ENCODE measurements at places on chromosomes 5 and 9.

- peak overlapping the region; percentile 84 for H3K27ac ChIP-seq
- peaks cover 21% of the 10 kb centered on the region for H3K4me1 ChIP-seq
- H3K27me3 ChIP-seq = no peaks in the 10 kb centered on the region
- no peak for DNase-seq
These were observed 65.2 kb upstream of the PAPPA start for GRCh38 chr9:116088396-116088795.

DNA sequence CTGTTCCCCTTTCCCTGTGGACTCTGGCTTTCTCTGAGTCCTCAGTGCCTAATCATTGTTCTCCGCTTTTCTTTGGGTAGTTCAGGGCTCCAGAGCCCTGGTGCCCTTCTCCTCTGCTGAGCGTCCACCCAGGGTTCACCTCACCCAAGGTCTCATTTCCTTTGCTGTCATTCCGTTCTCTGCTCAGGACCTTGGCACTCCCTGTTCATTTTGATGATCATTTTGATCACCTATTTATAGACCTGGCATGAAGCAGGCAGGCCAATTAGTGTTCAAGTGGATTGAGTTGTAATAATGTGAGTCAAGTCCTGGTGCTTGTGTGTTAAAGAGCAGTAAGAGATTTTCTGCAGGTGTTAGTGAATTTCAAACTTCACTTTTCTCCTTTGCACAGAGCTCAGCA, 3.6 kb downstream of the TRIO start:
- peaks cover 56% of the 10 kb centered on the region for H3K4me1 ChIP-seq
- peak overlapping the region; percentile 79 for H3K27ac ChIP-seq
- peak overlapping the region; percentile 84 for H3K4me3 ChIP-seq
- H3K27me3 ChIP-seq = no peaks in the 10 kb centered on the region

DNA sequence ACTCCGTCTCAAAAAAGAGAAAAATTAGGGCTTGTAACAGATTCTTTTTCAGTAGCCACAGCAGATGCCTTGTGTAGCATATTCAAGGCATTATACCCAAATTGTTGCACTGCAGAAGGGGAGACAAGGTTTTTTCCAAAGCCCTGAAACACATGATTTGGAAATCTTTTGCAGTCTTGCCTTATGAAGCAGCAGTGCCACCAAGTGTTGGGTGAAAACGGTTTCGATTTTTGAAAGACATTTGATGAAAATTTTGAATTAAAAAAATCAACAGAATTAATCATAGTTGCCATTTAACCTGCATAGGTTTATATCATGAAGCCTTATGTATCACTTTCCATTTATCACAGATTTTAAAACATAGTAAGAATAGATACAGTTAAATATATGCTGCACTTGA, 479.5 kb downstream of the TAF11L14 start:
- no peaks in the 10 kb centered on the region for H3K4me1 ChIP-seq
- H3K27ac ChIP-seq = no peak overlapping the region
- peak; percentile 35 for DNase-seq
- no peaks in the 10 kb centered on the region for H3K27me3 ChIP-seq
- H3K36me3 ChIP-seq = no peaks in the 10 kb centered on the region
- H3K4me3 ChIP-seq = no peak overlapping the region

GRCh38 chr5:41522193-41522786, 11.9 kb upstream of the PLCXD3 start:
- DNase-seq = no peak
- H3K4me3 ChIP-seq = no peak overlapping the region
- H3K36me3 ChIP-seq = no peaks in the 10 kb centered on the region
- H3K4me1 ChIP-seq = peaks cover 16% of the 10 kb centered on the region

DNA sequence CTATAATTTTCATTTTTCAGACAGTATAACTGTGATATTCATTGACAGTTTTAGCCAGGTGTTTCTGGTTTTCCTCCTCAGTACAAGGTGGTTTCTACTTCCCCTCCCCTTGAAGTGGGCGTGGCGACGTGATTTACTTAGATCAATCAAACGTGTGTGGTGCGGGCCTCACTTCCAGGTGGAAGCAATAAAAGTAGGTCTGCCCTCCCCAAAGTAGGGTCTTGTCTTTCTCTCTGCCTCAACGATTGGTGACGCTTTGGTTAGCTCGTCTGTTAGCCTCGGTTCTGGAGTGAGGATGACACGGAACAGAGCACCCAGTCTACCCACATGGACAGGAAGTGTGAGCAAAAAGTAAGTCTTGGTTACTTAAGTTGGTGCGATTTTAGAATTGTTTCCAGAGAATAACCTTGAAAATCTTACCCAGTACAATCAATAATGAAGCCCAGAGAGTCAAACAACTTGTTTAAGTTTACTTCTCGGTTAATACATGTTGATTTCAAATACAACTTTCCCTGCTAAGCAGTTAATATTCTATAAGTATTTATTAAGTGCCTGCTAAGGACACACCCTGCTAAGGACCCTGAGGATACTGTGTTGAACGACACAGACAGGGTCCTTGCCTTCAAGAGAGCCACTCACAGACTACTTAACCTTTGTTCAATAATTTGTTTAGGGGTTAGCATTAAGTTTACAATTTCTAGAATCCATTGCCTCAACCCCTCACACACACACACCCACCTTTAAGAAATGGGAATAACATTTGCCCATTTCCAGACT, 48.4 kb downstream of the COX7C start:
- H3K4me1 ChIP-seq = no peaks in the 10 kb centered on the region
- no peaks in the 10 kb centered on the region for H3K27me3 ChIP-seq
- no peaks in the 10 kb centered on the region for H3K36me3 ChIP-seq

DNA sequence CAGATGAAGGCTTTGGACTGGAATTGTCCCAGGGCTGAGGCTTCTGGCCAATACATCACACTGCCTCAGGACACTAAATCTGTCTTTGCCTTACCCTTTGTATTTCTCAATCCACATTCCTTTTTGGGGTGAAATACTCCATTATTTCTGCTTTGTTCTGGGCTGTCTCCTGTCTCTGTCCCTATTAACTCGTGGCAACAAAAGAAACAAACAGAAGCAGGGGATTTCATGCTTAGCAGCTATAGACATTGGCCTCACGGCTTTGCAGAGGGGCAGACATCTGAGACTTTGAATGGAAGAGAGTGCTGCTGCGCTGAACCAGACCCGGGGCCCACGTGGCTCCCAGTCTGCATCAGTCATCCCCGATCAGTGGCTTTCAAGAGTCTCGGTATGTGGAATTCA, 129.7 kb downstream of the ARL15 start:
- no peaks in the 10 kb centered on the region for H3K36me3 ChIP-seq
- DNase-seq = peak; percentile 54
- H3K4me3 ChIP-seq = no peak overlapping the region

DNA sequence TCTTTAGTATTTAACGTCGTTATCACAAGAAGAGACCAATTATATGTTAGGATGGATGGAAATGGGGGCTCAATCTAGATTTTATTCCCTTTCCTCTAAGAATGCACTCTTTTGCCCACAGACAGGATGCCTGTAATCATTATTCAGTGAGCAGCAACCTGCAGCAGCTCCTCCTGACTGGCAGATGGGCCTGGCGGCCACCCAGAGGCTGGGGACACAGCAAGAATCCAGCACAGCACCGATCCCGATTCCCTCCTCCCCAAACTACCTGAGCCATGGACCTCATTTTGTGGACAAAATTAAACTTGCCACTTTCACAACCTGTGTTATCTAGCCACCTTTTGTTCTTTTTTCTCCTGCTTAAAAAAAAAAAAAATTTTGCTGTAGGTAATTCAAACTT, 101.0 kb downstream of the USP20 start:
- no peaks in the 10 kb centered on the region for H3K27me3 ChIP-seq
- H3K36me3 ChIP-seq = no peaks in the 10 kb centered on the region
- H3K4me3 ChIP-seq = no peak overlapping the region
- no peak overlapping the region for H3K27ac ChIP-seq

GRCh38 chr9:23621924-23622323, 204.1 kb downstream of the ELAVL2 start:
- H3K27me3 ChIP-seq = no peaks in the 10 kb centered on the region
- no peak for DNase-seq
- H3K4me1 ChIP-seq = no peaks in the 10 kb centered on the region
- H3K27ac ChIP-seq = no peak overlapping the region

DNA sequence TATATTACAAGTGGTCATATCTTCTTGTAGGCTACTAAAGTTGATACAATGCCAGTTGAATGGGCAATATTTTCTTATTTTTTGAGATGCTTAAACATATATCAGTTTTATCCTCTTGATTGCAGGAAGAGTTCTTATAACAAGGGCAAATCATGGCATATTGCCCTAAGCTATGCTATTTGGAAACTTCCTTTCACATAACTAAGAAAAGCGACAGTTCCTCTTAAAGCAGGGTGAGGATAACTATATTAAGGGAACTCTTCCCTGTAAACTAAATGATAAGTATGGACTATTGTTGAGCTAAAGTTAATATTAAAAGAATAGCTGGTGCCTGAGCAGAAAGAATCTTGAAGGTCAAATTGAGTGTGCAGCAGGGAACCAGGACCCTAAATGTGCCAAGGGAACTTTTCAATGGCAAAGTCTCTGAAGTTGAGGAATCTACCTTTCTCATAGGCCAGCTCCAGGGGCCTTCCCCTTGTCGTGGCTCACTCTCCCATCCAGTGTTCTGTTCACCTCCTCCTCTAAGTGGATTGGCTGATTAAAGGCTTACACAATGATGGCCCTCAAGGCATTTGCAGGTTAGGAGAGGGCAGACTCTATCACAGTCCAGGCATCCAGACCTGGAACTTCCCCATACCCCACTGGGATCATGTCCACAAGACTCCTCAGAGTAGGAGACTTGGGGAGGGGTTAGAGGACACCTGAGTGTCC, 26.8 kb downstream of the FYB1 start:
- no peak for DNase-seq
- peaks cover 32% of the 10 kb centered on the region for H3K4me1 ChIP-seq
- H3K27ac ChIP-seq = no peak overlapping the region
- no peak overlapping the region for H3K4me3 ChIP-seq

- no peak overlapping the region for H3K4me3 ChIP-seq
- no peaks in the 10 kb centered on the region for H3K36me3 ChIP-seq
- H3K27me3 ChIP-seq = peaks cover 26% of the 10 kb centered on the region
These were observed 37.7 kb upstream of the PLEKHG4B start for GRCh38 chr5:54175-54730.

GRCh38 chr9:76219560-76220151, 174.6 kb downstream of the RFK start:
- H3K27me3 ChIP-seq = no peaks in the 10 kb centered on the region
- H3K27ac ChIP-seq = no peak overlapping the region
- H3K4me3 ChIP-seq = no peak overlapping the region
- peak; percentile 8 for DNase-seq
- no peaks in the 10 kb centered on the region for H3K36me3 ChIP-seq
- H3K4me1 ChIP-seq = peaks cover 27% of the 10 kb centered on the region

DNA sequence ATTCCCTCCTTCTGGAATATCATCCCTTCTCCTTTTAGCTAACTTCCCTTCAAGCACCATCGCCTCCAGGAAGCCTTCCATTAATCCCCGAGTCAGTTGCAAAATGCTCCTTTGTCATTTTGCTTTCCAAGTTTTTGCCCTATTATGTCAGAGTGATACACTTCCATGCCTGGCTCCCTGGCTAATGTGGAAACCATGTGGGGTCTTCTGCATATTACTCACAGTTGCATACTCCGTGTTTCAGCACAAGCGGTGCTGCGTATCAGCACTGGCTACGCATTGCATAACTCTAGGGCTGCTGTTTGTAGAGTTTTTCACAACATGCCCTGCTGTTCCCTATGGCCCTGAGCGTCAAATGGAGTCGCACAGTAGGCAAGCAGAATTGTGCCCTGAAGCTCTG, 1.9 kb downstream of the TEX53 start:
- no peaks in the 10 kb centered on the region for H3K27me3 ChIP-seq
- peak; percentile 89 for DNase-seq
- H3K27ac ChIP-seq = no peak overlapping the region
- H3K36me3 ChIP-seq = no peaks in the 10 kb centered on the region
- H3K4me1 ChIP-seq = peaks cover 13% of the 10 kb centered on the region
- H3K4me3 ChIP-seq = no peak overlapping the region

All from GM23248 (cell line).